HEK293T (cell line): ENCODE measurements at places on chromosomes 16 and 17.

- DNase-seq, result no peak
These were observed 7.0 kb upstream of the FAAP100 start for GRCh38 chr17:81558941-81559806.

DNA sequence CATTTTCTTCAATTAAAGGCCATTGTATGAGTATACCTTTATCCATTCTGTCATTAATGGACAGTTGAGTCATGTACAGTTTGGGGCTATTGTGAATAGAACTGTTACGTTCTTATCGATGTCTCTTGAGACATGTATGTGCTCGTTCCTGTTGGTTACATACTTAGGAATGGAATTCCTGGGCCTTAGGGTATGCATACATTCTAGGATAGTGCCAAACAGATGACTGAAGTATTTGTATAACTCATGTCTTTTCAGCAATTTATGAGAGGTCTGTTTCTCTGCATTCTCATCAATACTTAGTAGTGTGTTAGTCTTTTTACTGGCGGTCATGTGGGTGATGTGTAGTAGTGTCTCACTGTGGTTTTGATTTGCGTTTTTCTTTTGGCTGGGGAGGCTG is 81.2 kb downstream of the USP22 start:
- DNase-seq, result no peak

DNA sequence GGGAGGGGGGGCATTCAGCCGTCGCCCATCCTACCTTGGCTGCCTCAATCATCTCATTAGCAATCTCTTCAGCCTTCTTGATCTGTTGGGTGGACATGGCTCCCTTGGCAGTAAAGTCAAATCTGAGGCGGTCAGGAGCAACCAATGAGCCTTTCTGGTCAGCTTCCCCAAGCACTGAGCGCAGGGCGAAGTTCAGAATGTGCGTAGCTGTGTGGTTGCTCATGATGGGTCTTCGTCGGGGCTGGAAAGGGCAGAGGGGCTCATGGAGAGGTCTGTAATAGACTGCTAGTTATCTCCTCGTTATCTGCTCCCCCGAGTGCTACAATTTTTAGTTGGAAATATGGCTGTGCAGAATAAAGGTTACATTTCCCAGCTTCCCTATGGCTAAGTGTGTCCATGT is 7.2 kb upstream of the EXOSC6 start:
- no peak for DNase-seq

DNA sequence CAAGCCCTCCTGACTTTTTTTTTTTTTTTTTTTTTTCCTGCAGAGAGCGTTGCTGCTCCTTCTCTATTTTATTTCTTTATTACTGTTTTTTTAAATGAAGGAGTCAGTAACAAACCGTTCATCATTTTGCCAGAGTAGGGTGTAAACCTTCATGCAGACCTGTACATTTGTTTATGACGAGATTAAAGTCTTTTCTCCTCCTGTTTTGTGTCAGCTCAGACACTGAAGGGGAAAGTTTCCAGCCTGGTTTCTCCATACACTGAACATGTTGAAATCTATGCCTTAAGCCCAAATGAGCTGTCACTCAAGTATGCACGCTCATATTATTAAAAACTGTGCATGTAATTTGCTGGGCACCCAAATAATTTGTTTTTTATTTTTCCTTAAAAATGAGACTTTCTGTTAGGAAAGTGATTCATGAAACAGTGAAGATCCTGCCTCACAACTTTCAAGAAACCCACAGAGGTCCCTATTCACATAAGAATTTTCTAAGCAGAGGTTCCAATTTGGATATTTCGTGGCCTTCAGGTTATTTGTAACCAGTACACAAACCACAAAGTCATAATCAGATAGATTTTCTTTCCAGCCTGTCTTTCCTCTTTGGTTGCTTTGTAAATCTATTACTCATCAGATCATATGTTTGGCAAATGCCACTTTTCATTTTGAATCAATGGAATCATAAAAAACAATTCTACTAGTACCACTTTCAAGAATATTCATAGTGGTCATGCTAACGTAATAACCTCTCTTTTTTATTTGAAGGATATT is 700.3 kb downstream of the MAF start:
- DNase-seq, result no peak

GRCh38 chr16:58027161-58027915 is 1.8 kb downstream of the MMP15 start:
- DNase-seq, result peak; percentile 37

GRCh38 chr16:21638573-21638975 is 13.8 kb downstream of the IGSF6 start:
- DNase-seq, result no peak

DNA sequence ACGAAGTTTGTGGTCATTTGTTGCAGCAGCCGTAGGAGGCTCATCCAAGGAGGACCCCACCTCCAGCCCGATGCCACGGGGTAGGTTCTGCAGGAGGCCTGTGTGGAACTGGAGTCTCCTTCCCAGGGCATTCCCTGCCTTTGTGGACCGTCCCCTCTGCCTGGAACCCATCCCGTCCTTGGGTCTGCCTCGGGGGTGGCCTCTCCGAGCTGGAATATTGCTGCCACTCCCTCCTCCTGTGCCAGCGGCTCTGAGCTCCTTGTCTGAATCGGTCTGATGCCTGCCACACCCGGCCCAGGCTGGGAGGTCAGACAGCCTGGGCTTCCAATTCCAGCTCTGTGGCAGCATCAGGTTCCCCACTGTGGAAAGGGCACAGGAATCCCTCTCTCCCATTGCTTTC is 18.8 kb downstream of the DOC2B start:
- no peak for DNase-seq

DNA sequence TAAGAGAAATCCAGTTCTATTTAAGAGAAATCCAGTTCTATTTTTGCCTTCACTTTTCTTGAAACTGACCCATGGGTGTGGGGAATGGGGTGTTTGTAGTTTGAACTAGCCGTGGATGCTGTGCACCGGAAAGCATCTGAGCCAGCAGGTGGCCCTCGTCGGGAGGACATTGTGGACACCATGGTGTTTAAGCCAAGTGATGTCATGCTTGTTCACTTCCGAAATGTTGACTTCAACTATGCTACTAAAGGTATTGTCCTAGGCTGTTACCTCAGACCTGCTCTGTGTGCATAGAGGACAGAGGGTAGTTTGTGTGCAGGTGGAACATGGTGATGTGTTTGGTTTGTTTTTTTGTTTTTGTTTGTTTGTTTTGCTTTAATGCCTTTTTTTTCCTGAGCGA is 3.3 kb downstream of the ATXN2L start:
- DNase-seq, result no peak

DNA sequence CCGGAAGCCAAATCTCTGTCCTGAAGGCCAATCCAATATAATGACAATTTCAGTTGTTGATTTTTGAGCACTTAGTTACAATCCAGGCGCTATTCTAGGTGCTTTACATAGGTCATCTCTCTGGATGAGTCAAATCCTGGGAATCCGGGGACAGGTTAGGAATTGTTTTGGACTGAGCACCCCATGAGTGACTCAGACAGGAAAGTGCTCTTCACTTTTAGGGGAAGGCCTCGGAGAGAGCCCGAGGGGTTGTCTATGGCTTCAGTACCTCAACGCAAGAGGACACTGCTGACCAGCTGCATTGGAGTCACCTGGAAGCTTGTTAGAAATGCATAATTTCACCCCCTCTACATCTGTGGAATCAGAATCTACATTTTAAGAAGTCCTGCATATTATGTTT is 108.8 kb downstream of the IRX5 start:
- no peak for DNase-seq

DNA sequence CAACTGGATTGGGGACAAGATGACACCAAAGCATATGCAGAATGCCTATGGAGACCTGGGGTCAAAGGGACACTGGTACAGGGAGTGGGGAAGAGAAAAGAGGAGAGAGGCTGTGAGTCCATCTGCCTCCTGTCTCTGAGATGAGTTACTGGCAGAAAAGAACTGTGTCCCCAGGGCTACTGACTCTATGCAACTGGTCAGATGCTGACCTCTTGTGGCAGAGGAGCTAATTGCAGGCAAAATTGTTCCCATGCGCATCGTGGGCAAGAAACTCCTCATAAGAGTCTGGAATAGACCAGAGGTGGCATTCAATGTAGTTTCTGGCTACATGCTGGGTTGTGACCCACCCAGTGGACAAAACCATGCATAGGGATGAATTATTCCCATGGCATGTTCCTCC is 26.1 kb upstream of the MLKL start:
- peak; percentile 43 for DNase-seq

DNA sequence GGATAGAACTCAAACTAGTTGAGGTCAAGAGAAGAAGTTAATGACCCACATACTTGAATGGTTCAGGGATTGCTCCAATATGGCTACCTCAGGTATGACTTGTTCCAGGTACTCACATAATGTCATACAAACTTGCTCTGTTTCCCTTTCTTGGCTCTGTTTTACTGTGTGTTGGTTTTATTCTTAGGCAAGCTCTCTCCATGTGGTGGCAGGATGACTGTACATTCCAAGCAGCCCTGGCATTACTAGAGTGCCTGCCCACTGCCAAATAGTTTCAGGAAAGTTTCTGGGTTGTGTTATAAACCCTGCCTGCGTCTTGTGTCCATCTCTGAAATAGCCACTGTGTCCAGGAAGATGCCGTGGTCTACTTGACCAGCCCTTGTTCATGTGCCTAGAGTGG is 476.8 kb downstream of the SHISA9 start:
- no peak for DNase-seq

DNA sequence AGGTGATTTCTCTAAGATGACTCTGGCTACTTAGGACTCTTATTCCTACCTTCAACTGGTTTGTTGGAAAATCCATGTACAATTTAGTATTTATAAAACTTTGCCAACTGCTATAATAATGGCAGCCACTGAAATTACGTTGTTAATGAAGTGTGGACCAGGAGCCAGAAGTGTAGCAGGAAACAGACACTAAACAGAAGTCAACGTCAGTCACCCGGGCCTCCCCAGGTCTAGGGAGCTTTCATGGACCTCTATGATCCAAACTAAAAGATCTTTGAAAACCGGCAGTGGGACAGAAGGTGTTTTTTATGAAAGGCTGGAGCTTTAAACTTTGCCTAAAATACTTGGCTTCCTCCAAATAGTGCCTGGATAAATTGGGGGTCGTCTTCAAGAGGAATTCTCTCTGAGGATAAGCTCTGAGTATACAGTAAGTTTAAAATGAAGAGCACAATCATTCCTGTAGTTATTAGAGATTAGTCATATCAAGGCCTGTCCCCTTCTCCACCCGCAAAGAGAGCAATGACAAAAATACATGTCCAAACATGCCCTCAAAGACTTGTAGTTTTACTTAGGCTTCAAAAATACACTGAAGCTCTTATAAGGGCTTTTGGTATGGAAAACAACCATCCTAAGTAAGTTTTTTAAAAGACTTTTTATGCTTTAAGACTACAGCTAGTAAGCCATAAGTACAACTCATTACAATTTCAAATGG is 34.6 kb downstream of the DCUN1D3 start:
- no peak for DNase-seq

- DNase-seq, result no peak
These were observed 4.4 kb downstream of the UBALD1 start for GRCh38 chr16:4610011-4611005.

DNA sequence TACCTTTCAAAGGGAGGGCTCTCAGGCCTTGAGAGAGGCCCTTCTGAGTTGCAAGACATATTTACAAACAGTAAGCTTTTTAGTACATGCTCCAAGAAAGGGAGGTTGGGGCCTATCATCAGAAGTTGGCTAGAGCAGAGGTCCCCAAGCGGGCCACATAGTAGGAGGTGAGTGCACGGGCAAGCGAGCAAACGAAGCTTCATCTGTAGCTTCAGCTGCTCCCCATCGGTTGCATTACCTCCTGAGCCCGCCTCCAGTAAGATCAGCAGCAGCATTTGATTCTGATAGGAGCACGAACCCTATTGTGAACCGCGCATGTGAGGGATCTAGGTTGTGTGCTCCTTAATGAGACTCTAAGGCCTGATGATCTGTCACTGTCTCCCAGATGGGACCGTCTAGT is 26.2 kb downstream of the PRDM7 start:
- DNase-seq, result no peak

DNA sequence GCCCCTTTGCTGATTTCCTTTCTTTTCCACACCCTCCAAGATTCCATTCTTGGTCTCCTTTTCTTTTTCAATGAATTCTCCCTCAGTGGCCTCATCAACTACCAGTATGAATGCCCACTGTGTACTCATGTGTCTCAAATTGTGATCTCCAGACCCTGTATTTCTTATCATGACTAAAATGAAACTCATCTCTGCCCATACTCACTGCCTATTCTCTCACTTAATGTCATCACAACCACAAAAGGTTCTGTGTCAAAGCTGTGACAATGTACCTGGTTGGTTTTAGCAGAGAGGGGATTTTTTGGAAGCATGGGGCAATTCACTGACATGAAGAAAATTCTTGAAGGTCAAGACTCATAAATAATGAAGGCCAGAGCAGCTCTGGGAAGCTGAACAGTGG is 11.5 kb upstream of the TBX4 start:
- no peak for DNase-seq

GRCh38 chr16:61829631-61830030 is 206.6 kb downstream of the CDH8 start:
- no peak for DNase-seq

DNA sequence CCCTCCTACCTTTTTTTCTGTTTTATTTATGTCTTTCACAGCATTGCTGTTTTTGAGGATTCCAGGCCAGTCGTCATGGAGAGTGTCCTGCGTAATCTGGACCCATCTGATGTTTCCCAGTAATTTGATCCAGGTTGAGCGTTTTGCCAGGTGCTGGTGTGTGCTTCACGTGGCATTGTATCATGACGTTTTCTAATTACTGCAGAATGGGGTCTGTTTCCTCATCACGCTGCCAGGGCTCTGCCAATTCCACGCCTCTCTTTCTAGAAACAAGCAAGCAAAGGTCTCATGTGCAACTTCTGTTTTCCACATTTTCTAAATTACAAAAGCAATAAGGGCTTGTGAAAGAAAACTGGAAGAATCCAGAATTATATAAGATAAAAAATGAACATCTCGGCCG is 28.3 kb upstream of the BHLHA9 start:
- no peak for DNase-seq

DNA sequence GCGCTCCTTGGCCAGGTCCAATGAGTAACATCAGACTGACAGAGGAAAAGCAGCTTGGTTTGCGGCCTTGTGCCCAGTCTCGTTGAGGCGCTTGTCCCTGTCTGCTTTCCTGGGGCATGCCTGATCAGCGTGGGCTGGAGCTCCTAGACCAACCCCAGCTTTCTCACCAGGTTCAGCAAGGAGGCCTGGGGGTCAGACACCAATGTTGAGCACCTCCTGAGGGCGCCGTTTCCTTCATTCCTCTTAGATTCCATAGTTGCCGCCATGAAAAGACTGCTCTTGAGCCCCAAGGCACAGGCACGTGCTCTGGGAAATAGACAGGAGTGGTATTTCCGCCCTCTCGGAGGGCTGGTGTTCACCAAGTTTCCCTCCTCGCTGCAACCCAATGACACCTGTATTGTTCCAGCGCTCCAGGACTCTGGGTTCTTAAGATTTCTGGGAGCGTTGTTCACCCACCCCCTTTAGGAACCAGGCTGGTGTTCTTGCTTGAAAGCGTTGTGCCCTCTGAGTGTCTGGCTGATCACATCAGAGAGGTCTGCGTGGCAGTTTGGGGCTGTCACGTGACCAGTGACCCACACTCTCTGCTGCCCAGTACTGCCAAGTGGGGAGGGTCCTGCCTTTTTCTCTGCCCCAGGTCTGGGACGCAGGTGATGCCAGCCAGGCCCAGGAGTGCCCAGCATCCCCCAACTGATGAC is 18.0 kb downstream of the KCTD2 start:
- no peak for DNase-seq

GRCh38 chr17:57391076-57391825 is 134.9 kb downstream of the MSI2 start:
- DNase-seq, result no peak
